ENCODE measurements at places on chromosomes 4 and X.

GRCh38 chrX:123920105-123920785 is 41.3 kb upstream of the STAG2 start:
- no peak for DNase-seq

GRCh38 chrX:51860679-51861078 is 32.7 kb upstream of the MAGED1 start:
- no peak for DNase-seq

DNA sequence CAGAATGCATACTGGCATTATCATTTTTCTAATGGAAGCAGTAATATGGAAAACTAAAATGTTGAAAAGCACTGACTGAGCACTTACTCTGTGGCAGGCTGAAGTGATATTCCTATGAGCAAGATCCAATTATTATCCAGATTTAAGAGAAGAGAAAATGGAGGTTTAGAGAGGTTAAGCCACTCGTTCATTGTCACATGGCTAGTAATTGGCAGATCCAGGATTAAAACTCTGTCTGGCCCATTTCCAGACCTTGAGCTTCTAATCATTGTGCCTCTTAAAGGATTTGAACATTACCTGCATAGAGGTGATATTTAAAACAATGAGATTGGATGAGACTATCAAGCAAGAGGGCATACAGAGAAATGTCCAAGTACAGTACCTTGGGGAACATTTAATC is 80.6 kb downstream of the MFAP3L start:
- no peak for DNase-seq

- DNase-seq: no peak
These were observed at the start of gene KLHL13 for GRCh38 chrX:118116713-118117550. TSS of gene KLHL13 (minus strand) at chrX:118116810. CDS start at chrX:118028473, 88,337 bp downstream.

DNA sequence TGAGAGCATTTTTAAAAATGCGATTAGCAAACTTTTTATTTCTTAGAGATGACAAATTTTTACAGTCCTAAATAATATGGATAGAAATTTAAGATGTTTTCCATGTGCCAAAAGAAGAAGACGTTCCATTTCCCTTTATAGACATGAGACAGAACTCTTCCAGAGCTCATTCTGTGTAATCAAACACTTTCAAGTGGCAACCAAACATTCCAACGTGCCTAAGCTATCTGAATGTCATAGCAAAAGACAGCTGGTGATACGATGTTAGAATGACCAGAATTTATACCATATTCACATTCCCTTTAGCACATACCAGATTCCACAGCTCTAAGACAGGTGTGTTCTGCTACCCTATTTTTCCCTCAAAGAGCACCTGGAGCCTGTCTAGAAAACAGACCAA is 133.2 kb downstream of the ENOX2 start:
- no peak for DNase-seq

DNA sequence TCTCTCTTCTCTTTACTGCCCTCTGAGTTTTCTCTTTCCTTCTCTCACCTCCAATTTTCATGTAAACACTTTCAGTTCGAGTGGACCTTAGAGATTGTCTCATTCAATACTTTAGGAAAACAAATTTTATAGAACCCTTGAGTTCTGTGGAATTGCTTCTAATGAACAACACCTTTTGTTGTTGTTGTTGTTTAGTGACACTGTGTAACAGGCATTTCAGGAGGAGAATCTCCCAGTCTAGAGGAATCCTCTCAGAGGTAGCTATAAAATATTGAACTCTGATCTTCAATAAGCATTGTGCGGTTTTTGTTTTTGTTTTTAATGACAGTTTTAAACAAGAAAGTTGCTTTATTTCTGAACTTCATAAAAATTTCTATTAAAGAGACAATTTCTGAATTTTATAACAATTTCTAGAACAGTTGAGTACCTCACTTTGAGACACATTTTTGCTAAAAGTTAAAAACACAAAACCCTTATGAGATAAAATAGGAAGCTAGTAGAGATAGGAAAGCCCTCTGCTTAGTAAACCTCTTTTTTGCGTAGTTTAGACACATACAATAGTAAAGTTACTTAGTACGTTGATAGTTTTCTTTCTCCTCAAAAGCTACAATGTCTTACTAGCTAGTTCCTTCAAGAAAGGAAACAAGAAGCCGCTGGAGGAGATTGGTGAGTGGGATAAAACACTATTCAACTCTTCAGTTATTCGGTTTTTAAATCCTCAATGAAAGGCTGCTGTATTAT is 38.8 kb downstream of the CLCN3 start:
- no peak for DNase-seq

GRCh38 chrX:139851730-139852129 is 81.1 kb downstream of the ATP11C start:
- DNase-seq: no peak
